Activated CD8-positive, alpha-beta memory T cell treated with anti-CD3 and anti-CD28 coated beads for 48 hours (primary cell): ENCODE measurements at places on chromosomes 2 and 18.

- no peak for DNase-seq
Measured at GRCh38 chr2:309148-309953, 21.5 kb upstream of the ALKAL2 start.

DNA sequence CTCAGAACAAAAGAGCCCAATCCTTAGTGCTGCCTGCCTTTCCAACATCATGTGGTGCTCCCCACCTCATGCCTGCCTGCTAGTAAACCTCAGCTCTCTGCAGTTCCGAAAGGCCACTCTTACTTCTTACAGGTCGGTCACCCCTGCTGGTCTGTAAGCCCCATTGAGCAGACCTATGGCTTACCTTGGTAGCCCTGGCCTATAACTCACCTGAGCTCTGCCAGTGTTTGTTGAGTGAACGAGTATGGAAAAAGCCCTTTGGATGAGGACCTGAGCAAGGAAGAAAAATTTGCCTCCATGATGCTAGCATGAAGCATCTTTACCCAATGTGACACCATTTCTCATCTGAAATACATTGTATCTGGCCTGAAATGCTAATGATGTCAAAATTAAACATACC lies 83.3 kb downstream of the LIPG start:
- DNase-seq, result no peak

- DNase-seq, result no peak
Measured at GRCh38 chr2:209663139-209663538, 108.5 kb upstream of the UNC80 start.

DNA sequence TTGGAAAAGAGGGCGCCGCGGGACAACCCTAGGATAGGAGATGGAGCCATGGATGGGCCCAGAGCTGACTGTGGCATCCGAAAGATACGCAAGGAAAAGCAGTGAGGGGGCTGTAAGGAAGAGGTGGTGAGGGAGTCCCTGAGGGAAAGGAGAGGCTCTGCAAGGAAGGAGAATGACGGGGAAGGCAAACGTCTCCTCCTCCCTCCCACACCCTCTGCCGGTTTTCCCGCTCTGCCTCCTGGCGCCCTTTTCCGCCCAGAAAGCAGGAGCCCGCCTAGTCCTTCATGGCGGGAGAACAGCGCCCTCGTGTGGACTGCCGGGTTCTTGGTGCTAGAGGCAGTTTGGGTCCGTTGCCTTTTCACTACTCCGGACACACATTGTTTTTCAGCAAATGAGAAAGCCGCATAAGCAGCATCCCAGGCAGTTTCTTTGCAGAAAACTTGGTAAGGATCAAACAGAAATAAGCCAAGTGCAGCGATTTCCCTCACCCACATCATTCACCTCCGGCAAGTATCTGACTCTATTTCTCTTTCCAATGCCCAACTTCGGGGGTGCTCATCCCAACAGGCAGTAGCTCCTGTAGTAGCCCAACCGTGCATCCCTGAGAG lies 200.4 kb downstream of the INO80D start:
- DNase-seq, result peak; percentile 15

- no peak for DNase-seq
Measured at GRCh38 chr2:119536211-119536610, 8.0 kb upstream of the CFAP221 start.

DNA sequence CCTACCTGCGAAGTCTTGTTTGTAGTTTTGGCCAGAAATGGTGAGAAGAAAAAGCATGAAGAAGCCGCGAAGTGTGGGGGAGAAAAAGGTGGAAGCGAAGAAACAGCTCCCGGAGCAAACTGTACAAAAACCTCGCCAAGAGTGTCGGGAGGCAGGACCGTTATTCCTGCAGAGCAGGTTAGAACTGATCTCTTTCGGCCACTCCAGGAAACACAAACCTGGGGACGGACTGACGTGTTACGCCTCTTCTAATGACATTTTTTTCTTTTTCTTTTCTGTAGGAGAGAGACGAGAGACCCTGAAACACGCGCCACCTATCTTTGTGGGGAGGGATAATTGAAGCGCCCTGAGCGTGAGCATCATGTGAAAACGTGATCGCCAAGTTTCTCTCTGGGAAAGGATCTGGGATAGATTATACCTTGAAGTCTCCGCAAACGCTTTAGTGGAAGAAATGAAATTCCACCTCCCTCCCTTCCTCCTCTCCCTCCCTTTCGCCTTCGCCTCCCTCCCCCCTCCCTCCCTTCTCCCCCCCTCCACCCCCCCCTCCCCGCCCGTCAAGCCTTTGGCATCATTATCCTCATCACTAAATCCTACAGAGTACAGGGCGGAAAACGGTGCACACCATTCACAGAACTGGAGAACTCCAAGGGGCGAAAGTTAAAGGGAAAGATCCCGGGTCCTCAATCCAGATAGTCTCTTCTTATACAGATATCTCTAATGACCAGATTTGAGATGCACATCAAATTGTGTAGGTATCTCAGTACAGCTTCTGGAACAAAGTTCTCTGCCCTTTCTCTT lies at the start of gene ZEB2:
ZEB2 (minus strand) TSS at position 186 of the 798 bp plus-strand sequence. CDS start 2,769 bp downstream, outside the sequence.
- DNase-seq, result no peak

DNA sequence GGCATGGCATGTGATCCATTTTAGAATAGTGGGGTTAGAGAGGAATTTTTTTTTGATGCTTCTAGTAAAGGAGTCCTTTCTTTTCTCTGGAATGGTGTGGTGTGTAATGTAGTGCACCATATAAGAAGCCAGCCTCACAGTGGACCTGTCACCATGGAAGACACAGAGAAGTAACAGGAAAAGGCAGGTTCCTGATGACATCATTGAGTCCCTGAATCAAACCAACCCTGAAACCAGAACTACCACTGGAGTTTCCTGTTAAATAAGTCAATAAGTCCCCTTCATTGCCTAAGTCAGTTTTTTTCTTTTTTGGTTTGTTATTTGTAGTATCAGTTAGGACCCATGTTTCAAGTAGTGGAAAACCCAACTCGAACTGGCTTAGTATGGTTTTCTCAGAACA lies 11.9 kb downstream of the ADCYAP1 start:
- no peak for DNase-seq

DNA sequence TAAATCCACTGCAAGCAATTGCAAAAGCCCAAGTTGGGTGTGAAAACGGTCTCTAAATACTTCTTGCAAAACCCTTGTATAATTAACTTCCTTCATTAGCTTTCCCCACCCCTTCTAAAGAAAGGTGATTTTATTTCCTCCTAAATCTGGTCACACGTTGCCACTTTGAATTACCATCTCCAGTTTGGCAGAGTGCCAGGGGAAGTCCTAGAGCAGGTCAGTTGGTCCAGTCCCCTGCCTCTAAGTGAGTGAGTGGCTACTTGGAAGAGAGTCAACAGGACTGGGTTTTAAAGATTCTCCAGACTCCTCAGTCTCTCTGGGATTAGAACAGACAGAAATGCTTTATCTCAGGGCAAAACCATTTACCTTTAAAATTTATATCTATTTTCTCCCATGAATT lies 18.7 kb upstream of the LYPD6B start:
- DNase-seq, result no peak

GRCh38 chr2:241724975-241725870 lies 9.2 kb upstream of the D2HGDH start:
- no peak for DNase-seq

DNA sequence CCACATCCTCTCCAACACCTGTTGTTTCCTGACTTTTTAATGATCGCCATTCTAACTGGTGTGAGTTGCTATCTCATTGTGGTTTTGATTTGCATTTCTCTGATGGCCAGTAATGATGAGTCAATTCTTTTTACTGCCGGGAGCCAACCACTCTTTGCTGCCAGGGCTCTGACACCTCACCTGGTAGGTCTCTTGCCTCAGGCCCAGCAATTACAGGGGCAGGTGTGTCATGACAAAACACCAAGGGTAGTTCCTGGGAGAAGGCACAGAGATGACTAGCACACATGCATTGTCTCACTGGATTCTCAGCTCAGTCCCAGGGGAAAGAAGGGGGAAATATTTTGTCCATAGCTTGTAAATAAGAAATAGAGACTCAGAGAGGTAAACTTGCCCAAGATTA lies 122.3 kb downstream of the CHST9 start:
- DNase-seq, result no peak

- no peak for DNase-seq
Measured at GRCh38 chr2:62964050-62964449, 86.6 kb upstream of the OTX1 start.

GRCh38 chr2:241071677-241072111 lies 30.4 kb downstream of the MTERF4 start:
- DNase-seq, result no peak

- no peak for DNase-seq
Measured at GRCh38 chr2:158701101-158701500, 94.0 kb upstream of the DAPL1 start.

DNA sequence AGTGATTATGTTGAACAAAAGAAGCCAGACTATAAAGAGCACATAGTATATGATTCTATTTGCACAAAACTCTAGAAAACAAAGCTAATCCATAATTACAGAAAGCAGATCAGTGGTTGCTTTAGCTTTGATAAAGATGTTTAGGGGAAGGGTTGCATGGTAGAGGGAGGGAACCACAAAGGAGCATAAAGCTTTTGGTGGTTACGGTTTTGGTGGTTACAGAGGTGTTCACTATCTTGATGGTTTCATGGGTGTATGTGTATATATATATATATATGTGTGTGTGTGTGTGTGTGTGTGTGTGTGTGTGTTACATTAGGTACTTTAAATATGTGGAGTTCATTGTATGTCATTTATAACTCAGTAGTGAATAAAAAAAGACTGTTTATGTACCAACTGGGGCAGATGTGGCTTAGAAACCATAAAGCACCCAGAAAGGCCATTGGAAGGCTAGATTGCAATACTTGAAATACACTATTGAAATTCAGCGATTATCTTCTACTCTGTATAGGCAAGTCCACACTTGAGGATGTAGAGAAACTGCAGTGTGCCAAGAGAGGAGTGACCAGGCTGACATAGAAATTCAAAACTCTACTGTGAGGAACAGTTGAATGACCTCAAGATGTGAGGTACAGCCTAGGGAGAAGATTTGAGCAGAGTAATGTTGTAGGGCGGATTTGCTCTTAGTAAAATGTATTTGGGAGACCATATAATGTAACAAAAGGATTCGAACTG lies 60.6 kb downstream of the CAB39 start:
- no peak for DNase-seq

GRCh38 chr2:673615-674320 lies 3.4 kb downstream of the TMEM18 start:
- DNase-seq, result no peak

GRCh38 chr2:168801961-168802858 lies at the start of gene NOSTRIN:
TSS of gene NOSTRIN (plus strand) at chr2:168802637. CDS start at chr2:168802647, 10 bp downstream.
- no peak for DNase-seq

DNA sequence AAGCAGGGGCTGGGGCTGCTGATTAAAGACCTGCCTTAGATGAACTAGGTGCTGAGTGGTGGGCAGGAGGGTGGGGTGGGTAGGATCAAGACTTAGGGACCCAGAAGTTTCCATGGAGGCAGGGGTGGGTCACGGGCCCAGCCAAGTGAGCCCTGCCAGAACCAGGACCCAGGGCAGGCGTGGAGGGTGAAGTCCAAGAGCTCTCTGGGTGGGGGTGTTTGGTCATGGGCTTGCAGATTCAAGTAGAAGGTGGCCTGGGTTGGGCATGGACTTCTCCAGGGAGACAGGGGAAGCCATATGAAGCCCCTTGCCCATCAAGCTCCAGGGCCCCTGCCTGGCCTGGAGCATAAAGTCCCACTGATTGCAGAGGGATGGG lies 168.8 kb downstream of the SMAD7 start:
- no peak for DNase-seq

DNA sequence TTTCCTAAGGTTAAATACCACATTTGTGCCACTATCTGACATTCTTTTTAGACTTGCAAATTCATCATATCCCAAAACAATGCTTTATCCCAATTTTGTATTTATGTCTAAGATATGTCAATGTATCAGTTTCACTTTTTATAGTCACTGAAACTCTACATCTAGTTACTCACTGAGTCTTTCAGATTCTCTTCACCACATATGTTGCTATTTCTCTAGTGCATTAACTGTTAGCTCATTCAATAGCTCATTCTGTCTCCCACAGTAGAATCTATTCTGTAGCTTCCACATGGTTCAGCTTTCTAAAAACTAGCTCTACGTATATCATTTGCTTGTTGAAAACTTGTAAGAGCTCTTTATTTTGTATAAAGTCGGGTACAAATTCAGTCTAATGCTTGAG lies 1420.6 kb upstream of the NXPH2 start:
- DNase-seq, result no peak

GRCh38 chr18:59665057-59666006 lies 31.9 kb downstream of the CCBE1 start:
- no peak for DNase-seq

GRCh38 chr18:74360852-74361655 lies 45.4 kb downstream of the C18orf63 start:
- no peak for DNase-seq

- no peak for DNase-seq
Measured at GRCh38 chr2:201855356-201855755, 49.0 kb downstream of the CDK15 start.

- DNase-seq, result no peak
Measured at GRCh38 chr2:206603243-206603642, 39.0 kb upstream of the FAM237A start.

GRCh38 chr2:43265421-43265820 lies 39.0 kb upstream of the ZFP36L2 start:
- DNase-seq, result no peak

- DNase-seq, result no peak
Measured at GRCh38 chr2:235366390-235366789, 127.5 kb upstream of the AGAP1 start.

GRCh38 chr2:157898591-157898996 lies 22.5 kb upstream of the ACVR1 start:
- no peak for DNase-seq

- DNase-seq, result no peak
Measured at GRCh38 chr2:8090748-8091700, 590.8 kb upstream of the ID2 start.

DNA sequence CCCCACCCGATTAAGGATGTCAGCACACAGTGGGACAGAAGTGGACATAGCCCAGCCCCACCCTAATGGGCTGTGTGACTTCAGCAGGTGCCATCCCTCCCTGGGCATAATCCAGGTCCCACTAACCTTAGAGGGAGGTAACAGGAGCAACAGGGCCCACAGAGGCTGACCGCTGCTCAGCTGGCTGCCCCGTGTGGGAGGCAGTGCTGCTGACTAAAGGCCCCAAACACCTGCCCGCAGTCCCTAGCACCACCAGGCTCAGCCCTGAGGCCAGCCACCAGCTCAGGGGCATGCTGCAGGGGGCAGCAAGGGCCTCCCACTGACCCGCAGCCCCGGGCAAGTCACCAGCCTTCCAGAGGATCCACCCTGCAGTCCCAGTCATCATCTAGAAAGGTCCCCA lies 14.6 kb downstream of the BIN1 start:
- no peak for DNase-seq

DNA sequence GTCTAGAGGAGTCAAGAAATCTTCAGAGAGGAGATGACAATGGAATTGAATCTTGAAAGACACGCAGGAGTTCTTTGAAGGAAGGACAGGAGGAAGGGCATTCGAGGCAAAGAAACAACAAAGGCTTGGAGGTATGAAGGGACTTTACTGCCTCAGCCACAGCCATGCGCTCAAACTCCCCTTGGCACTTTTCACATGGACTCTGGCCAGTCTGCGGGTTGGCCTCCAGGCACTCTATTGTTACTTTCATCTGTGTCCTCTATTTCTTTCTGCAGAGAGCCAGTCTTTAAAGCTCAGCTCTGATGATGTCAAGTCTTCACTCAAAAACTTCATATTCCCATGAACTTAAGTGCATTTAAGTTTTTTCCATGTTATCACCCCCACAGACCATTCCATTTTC lies 95.4 kb downstream of the ZAP70 start:
- no peak for DNase-seq
